D341Med (cell line): ENCODE measurements at places on chromosomes 6 and 20.
A peak's percentile ranks its signal among the peaks of the same experiment; 100 is the strongest.

DNA sequence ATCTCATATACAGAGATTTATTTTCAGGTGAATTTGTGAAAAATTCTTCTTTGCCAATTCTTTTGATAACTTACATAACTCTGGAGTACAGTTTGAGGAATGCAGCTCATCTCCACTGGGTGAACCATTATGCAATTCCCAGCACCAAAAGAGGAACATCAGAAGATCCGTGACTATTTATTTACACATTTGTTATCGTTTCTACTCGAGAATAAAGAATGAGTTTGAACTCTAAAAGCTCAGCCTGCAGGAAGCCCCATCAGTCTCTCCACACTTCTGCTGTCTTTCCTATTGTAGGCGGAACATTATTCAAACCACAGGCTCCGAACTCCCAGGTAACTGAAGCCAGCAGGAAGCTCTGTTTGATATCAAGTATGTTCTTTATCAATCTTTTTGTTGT lies 95.9 kb upstream of the IFNGR1 start:
- DNase-seq = no peak

GRCh38 chr20:23588434-23589403 lies 17.0 kb downstream of the CST9 start:
- no peak for DNase-seq

- DNase-seq = no peak
Observed at GRCh38 chr6:45109551-45109950, 218.6 kb upstream of the RUNX2 start.

GRCh38 chr6:11538819-11539468 lies 1.4 kb downstream of the TMEM170B start:
- no peak for DNase-seq

- no peak for DNase-seq
Observed at GRCh38 chr6:163955096-163955495, 540.6 kb downstream of the QKI start.

DNA sequence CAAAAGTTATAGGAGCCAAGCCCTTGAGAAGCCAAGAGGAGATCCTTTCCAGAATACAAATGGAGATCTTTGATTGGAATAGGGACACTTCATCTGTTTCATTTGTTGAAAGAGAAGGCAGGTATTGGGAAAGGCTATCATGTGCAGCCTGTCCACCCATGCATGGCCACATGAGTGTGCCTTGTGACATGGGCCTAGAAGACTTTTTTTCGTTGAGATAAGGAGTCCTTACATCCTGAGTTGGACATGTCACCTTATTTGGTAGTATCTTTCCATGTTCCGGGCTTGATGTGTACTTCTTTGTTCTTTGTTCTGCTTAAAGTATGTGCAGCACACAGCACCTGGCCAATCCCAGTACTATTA lies 42.1 kb upstream of the SYNCRIP start:
- no peak for DNase-seq

DNA sequence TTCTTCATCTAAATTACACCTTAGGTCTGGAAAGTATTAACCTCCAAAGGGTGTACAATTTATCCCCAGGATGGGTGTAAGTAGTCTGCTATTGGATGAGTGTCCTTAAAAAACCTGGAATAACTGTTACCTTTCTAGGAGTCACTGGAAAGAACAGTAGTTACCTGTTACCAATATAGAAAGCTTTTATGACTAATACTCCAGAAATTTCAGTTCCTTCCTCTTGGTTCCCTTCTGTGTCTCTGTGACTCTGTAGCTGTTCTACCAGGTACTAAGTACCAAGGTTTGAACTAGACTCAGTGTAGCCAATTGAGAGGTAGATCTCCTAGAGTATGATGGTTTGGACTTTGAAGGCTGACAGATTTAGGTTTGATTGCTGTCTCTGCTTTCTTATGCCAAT lies 47.0 kb upstream of the TBX18 start:
- no peak for DNase-seq

- DNase-seq = no peak
Observed at GRCh38 chr6:155980768-155981079, 525.1 kb upstream of the NOX3 start.

GRCh38 chr20:46330072-46330763 lies 21.9 kb upstream of the CDH22 start:
- no peak for DNase-seq

DNA sequence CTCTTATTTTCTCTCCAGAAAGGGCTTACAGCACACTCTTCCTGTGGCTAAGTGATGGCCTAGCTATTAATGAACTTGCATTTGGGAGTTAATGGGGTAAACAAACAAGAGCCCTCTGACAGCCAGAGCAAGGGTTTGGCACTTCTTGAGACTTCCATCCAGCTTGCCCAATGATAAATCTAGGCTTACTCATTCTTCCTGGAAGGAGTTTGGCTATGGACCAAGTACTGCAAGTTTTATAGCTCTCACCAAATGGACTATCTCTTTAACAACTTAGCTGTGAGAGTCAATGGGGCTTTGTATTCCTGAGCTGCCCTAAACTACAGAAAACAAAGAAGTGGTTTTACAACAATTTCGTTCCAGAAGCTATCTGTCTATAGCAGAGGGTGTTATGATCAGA lies 16.7 kb upstream of the PI3 start:
- DNase-seq = no peak

- no peak for DNase-seq
Observed at GRCh38 chr6:39927159-39927558, 7.1 kb downstream of the MOCS1 start.

GRCh38 chr6:33276864-33277662 lies at the start of gene B3GALT4:
Gene B3GALT4, plus strand, starts transcription at chr6:33277123. Its CDS starts 297 bp downstream, at chr6:33277420.
- DNase-seq = peak; percentile 86

- DNase-seq = no peak
Observed at GRCh38 chr6:14656078-14656521, 538.5 kb downstream of the CD83 start.

DNA sequence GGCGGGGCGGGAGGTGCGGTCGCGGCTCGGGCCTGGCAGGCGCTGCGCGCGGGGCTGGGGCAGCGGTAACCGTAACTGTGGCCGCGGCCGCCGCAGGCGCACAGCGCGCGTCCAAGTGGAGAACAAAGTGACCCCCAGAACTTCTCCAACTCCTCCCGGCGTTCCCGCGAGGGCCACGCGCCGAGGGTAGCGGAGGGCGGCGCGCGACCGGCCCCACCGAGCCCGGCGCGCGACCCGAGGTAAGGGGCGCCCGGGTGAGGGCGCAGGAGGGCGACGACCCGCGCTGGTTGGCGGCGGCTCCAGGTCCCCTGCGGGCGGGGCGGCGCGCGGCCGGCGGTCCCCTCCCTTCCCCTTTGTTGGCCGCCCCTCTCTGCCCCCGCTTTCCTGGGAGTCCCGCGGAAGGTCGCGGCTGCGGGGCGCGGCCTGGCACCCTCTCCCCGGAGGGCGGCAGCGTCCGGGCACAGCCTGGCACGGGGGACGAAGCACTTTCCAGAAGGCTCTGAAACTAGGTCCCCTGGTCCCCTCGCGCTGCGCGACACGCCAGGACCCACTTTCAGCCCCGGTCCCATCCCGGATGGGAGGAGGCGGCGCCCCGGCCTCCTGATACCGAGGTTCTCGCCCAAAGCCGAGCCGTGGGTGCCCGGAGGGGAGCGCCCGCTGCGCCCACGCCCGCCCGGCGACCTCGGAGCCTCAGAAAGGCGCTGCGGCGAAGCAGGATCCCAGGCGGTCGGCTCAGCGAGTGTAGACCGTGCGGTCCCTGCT lies at the start of gene TIAM2:
Gene TIAM2 (plus strand): TSS at position 62 of the 762 bp plus-strand sequence. CDS start 133,909 bp downstream, outside the sequence.
- DNase-seq = peak; percentile 85
